ENCODE measurements at places on chromosomes 6 and 20. TPM values are rescaled to one million over a fixed set of nuclear protein-coding genes. Genes with fewer than 3 reads are reported as not detected.

- no peak overlapping the region for H3K27ac ChIP-seq
- DNase-seq: no peak
- H3K4me3 ChIP-seq: no peak overlapping the region
- no peaks in the 10 kb centered on the region for H3K4me1 ChIP-seq
- peaks cover 16% of the 10 kb centered on the region for H3K27me3 ChIP-seq
- H3K36me3 ChIP-seq: no peaks in the 10 kb centered on the region
Observed at GRCh38 chr6:152379423-152379822, 257.7 kb downstream of the SYNE1 start.

- H3K4me1 ChIP-seq: no peaks in the 10 kb centered on the region
- no peak overlapping the region for H3K27ac ChIP-seq
- H3K36me3 ChIP-seq: no peaks in the 10 kb centered on the region
- DNase-seq: no peak
Observed at GRCh38 chr20:14700639-14700960, 363.2 kb upstream of the FLRT3 start.

- DNase-seq: peak; percentile 61
- H3K36me3 ChIP-seq: no peaks in the 10 kb centered on the region
- peaks cover 11% of the 10 kb centered on the region for H3K4me1 ChIP-seq
Observed at GRCh38 chr6:147508042-147508865, at the start of gene SAMD5. TSS of gene SAMD5 (plus strand) at chr6:147508690. CDS start at chr6:147508929, 239 bp downstream.

DNA sequence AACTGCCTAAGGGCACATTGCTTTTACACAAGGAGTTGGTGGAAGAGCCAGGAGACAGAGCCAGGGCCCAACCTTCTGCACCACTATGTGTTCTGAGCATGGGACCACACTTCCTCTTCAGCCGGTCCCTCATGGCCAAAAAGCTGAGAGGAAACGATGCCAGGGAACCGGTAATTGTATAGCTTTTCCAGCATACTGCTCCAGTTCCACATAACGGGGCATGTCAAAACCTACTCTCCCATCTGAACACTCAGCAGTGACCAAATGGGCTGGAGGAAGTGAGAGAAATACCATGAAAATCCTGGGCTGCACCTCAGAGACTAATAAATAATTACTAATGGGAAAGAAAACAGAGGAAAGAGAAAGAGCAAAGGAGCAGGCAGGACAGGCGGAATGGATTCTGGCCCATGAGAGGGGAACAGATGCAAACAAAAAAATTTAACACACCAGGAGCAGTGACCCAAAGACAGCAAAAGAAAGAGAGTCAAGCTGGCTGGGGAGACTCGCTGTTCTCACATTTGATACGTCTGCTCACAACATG, 52.0 kb upstream of the BMP2 start:
- DNase-seq: no peak
- H3K4me3 ChIP-seq: no peak overlapping the region
- no peak overlapping the region for H3K27ac ChIP-seq
- no peaks in the 10 kb centered on the region for H3K4me1 ChIP-seq
- no peaks in the 10 kb centered on the region for H3K27me3 ChIP-seq

- no peaks in the 10 kb centered on the region for H3K27me3 ChIP-seq
- H3K27ac ChIP-seq: no peak overlapping the region
- H3K36me3 ChIP-seq: no peaks in the 10 kb centered on the region
- no peak overlapping the region for H3K4me3 ChIP-seq
- no peaks in the 10 kb centered on the region for H3K4me1 ChIP-seq
Observed at GRCh38 chr20:17835240-17835933, 133.2 kb downstream of the SNX5 start.

DNA sequence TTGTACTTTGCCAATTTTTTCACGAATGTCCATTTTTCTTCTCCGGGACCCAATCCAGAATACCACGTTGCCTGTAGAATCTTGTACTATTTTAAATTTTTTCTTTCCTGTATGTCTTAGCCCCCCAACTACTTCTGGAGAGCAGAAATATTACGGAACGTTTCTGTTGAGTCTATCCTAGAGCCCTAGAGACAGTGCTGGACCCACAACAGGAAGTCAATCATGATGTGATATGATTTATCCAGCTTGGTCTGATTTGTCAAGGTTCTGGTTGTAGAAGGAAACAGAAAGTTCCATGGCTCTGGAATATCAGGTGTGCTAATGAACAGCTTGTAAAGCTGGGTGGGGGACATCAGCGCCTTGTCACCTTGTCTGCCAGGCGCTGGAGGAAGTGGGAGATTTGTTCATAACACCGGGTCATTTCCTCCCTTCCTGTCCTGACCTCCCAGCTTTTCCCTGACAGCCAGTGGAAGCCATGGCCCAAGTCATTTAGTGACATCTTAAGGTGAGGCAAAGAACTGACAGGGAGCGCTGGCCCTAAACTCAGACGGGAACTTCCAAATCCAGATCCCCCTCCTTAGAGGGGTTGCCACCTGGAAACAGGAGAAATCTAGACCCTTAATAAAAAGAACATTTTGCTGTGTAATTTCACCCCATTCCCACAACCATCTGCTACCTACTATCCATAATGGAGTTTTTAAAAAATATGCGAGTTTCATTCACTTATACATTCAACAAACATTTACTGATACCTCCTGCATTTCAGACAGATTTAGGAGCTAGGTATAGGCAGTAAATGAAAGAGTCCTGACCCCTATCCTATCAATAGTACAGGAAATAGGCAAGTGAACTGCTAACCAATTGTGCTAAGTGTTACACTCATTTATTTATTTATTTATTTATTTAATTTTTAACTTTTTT, 130.5 kb downstream of the ZFP64 start:
- no peaks in the 10 kb centered on the region for H3K36me3 ChIP-seq
- no peak overlapping the region for H3K4me3 ChIP-seq
- no peak for DNase-seq
- H3K27ac ChIP-seq: no peak overlapping the region
- H3K4me1 ChIP-seq: no peaks in the 10 kb centered on the region
- H3K27me3 ChIP-seq: peaks cover 2% of the 10 kb centered on the region

DNA sequence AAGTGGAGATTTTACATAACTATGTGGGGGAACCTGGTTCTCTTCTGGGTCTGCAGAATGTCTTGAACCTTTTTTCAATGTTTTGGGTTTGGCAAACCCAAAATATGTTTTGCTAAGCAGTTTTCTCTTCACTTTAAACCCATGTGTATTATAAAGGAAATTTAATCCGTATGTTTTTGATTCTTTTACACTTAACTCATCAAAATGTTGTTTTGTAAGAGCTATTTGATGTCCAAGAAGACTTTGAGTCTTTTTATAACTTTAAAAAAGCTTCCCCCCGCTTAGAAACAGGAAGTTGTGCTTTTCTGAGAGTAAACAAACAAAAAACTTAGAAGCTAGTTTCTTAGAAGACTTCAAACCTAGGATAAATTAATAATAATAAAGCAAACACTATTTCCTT, 81.9 kb upstream of the CEP162 start:
- DNase-seq: no peak
- H3K4me1 ChIP-seq: no peaks in the 10 kb centered on the region
- H3K4me3 ChIP-seq: no peak overlapping the region
- no peak overlapping the region for H3K27ac ChIP-seq
- H3K27me3 ChIP-seq: no peaks in the 10 kb centered on the region

GRCh38 chr20:5195655-5196054, 68.8 kb downstream of the CDS2 start:
- H3K36me3 ChIP-seq: peaks cover 21% of the 10 kb centered on the region
- peaks cover 13% of the 10 kb centered on the region for H3K4me1 ChIP-seq
- no peak overlapping the region for H3K27ac ChIP-seq

DNA sequence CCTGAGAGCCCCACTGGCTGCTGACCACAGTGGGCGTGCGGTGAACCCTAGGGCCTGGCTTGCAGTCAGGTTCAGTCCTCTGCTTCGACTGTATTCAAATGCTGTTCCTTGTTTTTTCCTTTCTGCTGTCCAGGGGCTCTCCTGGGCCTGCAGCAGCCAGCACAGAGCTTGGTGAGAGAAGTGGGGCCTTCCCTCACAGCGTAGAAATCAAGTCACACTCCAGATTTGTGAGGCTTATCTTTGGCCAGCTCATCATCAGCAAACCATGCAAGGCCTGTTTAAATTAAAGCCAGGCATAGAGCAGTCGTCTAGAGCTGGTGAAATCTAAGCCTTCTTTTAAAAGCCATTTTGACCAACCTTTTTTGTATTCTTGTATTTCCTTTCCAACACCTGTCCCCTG, 8.4 kb downstream of the FAM120B start:
- no peak overlapping the region for H3K27ac ChIP-seq
- H3K27me3 ChIP-seq: no peaks in the 10 kb centered on the region
- peaks cover 14% of the 10 kb centered on the region for H3K4me1 ChIP-seq
- DNase-seq: no peak

DNA sequence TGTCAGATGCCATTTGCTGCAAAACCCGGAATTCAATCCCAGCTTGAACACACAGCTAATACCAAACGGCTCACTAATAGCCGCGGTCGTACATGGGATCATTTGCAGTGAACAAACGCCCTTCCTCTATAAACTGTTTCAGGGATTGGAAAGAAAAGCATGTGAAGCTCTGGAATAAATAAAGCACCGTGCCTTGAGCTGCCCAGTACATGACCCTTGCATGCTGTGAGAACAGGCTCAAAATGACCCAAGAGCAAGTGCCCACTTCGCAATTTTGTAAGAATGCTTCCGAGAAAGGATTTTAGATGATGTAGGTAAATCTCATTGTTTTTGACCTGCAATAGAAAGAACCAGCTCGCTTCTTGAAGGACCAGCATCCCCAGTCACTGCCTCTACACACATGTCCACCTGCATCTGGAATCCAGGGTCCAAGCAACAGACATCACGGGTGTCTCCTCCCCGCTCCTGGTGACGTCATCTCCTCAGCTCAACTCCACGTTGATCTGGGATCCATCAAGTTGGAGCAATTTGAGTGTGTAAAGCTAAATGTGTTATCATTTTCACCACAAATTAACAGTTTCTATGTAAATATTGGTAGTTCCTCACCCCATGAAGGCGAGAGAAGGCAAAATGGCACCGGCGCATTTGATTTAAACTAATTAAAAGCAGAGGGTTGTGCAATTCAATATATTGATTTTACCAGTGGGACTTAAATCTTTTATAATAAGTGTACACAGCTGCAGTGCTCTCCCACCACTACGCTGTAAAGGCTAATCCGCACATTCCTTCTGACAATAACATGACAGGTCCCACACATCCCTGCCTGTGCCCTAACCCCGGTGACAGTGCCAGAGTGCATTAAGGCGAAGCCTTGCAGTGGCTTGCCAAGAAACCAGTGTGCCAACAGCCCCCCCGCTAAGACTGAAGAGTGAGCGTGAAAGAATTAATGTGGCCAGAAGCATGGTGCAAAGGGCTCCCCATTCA, 6.2 kb downstream of the BMP7 start:
- no peaks in the 10 kb centered on the region for H3K36me3 ChIP-seq
- DNase-seq: no peak
- H3K4me3 ChIP-seq: no peak overlapping the region

DNA sequence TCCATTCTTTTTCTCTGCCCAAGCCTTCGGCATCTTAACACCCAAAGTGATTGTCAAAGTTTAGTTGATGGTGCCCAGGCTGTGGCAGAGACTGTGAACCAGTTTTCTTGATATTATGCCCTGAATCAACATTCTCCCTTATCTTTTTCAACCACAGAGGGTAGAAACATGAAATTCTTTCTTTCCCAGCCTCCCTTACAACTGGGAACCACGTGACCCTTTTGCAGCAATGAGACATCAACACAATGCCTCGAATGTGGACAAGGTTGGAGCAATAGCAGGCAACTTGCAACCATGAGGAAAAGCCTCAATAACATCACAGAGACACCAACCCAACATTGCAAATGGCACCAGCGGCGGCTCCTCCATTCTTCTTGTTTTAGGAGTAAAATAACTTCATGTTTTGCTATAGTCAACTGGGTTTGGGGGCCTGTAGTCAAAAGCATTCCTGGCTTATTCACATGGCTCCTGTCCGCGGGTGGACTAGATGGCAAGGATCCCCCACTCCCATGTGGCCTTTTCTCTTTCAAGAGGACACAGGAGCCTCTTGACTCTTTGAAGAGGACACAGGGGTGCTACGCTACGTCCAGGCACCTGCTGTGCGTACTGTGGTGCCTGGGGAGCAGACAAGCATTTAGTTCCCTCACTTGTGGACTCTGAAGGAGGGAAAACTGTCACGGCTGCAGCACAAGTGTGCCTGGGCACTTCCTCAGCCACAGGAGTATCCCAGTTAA, 90.5 kb downstream of the NOL4L start:
- H3K4me3 ChIP-seq: no peak overlapping the region
- H3K27ac ChIP-seq: no peak overlapping the region
- peaks cover 2% of the 10 kb centered on the region for H3K4me1 ChIP-seq
- H3K36me3 ChIP-seq: peaks cover 10% of the 10 kb centered on the region
- H3K27me3 ChIP-seq: no peaks in the 10 kb centered on the region

- H3K36me3 ChIP-seq: no peaks in the 10 kb centered on the region
- H3K4me3 ChIP-seq: peak overlapping the region; percentile 90
- no peak for DNase-seq
- H3K27ac ChIP-seq: no peak overlapping the region
Observed at GRCh38 chr20:347317-347639, 367 bp downstream of the NRSN2 start.

- no peaks in the 10 kb centered on the region for H3K36me3 ChIP-seq
- DNase-seq: no peak
- peaks cover 9% of the 10 kb centered on the region for H3K27me3 ChIP-seq
- no peak overlapping the region for H3K27ac ChIP-seq
- no peak overlapping the region for H3K4me3 ChIP-seq
Observed at GRCh38 chr20:33301192-33301930, 18.3 kb downstream of the BPIFB1 start.

DNA sequence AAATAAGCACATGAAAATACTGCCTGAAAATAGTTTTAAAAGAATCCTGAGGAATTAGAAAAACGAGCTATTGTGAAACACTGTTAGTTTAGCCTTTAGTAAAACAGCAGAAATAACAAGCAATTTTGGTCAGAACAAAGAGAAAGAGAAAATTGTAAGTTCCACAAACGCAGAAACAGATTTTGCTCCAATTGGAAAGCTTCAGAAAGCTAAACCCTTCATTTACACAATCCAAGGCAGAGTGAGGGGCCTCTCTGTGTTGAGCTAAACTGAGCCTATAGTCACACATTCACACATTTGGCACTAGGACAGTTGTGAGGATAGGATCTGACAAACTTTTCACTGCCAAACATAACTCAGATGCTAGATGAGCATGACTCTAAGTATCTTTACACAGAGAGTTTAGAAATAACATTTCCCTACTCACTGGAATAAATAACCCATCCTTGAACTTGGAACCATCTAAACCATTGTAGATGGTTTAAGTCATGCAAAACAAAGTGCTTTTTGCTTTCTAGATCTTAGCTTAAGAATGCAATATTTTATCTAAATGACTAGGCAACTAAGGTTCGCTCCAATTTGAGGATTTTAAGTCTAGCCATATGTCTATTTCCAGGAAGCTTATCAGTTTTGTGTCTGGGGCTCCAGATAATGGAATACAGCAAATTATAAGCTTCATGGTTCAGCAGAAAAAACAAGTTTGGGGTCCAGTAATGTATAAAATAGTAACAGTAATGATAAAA, 122.6 kb downstream of the SGK1 start:
- no peaks in the 10 kb centered on the region for H3K27me3 ChIP-seq
- DNase-seq: no peak
- H3K4me1 ChIP-seq: peaks cover 14% of the 10 kb centered on the region
- H3K27ac ChIP-seq: no peak overlapping the region
- no peak overlapping the region for H3K4me3 ChIP-seq

Gene MAP7
- 1.1 TPM for total RNA-seq

Gene VSX1
- total RNA-seq: not detected

Gene BTN2A1
- 19.8 TPM for total RNA-seq

Gene FAM209B
- total RNA-seq: 1.5 TPM
